ENCODE measurements at places on chromosomes 11 and 22. TPM values are rescaled to one million over a fixed set of nuclear protein-coding genes. Genes with fewer than 3 reads are reported as not detected.

OR2AG2 gene
- total RNA-seq, result 0.08 TPM

ESAM gene
- 0.23 TPM for total RNA-seq

RASL10A gene
- total RNA-seq, result under 0.01 TPM

BBOX1 gene
- total RNA-seq, result not detected

PRDM11 gene
- 4.6 TPM for total RNA-seq

CDON gene
- 104 TPM for total RNA-seq

SLC22A9 gene
- total RNA-seq, result not detected
